T-cell (primary cell): ENCODE measurements at places on chromosomes 6 and 20. TPM values are rescaled to one million over a fixed set of nuclear protein-coding genes. Genes with fewer than 3 reads are reported as not detected.
A peak's percentile ranks its signal among the peaks of the same experiment; 100 is the strongest.

DNA sequence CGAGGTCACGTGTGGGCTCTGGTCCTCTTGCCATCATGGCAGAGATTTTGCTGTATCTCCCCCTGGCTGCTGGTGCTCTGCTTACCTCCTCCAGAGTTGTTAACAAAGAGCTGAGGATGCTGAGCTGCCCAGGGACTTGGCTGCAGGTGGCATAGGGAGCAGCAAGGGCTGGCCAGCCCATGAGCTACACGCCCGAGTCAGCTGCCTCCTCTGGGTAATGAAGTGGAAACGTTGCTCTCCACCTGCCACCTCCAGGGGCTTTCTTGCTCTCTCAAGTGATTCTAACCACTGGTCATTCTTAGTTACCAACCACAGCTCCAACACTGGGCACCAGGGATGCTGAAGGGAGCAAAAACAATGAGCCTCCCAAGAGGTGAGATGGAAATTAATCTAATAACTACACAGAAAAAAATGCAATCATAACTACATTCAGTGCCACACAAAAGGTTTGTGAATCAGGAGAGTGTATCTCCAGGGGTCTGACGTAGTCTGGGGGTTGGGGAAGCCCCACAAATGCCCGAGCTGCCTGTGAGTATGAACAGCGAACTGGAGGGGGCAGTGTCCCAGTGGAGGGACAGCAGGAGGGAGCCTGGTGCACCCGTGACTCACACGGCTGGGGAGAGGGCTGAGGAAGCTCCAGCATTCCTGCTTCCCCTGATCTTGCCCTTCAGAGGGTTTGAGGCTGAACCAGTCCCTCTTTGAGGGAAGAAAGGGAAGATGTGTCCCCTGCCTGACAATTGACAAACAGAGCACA is 78.7 kb downstream of the CDH26 start:
- H3K4me3 ChIP-seq, result no peak overlapping the region
- H3K4me1 ChIP-seq, result no peaks in the 10 kb centered on the region

CLVS2 gene
- total RNA-seq, result not detected

- H3K27ac ChIP-seq, result peak overlapping the region; percentile 37
- no peaks in the 10 kb centered on the region for H3K27me3 ChIP-seq
- DNase-seq, result peak; percentile 48
- H3K36me3 ChIP-seq, result no peaks in the 10 kb centered on the region
Measured at GRCh38 chr6:26175428-26176181, 88.4 kb downstream of the HFE start.

- H3K27ac ChIP-seq, result no peak overlapping the region
- no peaks in the 10 kb centered on the region for H3K36me3 ChIP-seq
- no peaks in the 10 kb centered on the region for H3K4me1 ChIP-seq
- H3K27me3 ChIP-seq, result peaks cover 13% of the 10 kb centered on the region
- H3K4me3 ChIP-seq, result no peak overlapping the region
Measured at GRCh38 chr20:44174996-44175765, 11.8 kb downstream of the JPH2 start.

DNA sequence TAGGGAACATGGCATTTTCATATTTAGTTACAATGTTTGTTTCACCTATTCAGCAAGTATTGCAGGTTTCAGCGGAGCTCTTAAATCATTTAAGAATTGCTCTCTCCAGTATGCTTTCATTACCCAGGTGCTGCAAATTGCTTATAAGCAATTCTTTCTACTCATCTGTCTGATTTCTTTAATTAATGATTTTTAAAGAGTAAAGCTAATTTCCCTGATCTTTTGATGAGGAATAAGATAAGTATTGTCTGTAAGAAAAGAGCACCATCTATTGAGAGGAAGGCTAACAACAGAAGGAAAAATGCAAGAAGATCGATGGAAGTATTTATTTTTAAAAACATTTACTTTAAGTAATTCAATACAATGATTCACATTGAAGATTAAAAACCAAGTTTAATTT is 2.0 kb downstream of the OPRM1 start:
- no peak for DNase-seq
- no peak overlapping the region for H3K27ac ChIP-seq
- H3K4me1 ChIP-seq, result no peaks in the 10 kb centered on the region
- peaks cover 15% of the 10 kb centered on the region for H3K27me3 ChIP-seq
- H3K36me3 ChIP-seq, result no peaks in the 10 kb centered on the region

ZDHHC14 gene
- total RNA-seq, result 2.6 TPM

RTF2 gene
- total RNA-seq, result 64.8 TPM

ADGB gene
- total RNA-seq, result not detected

PLG gene
- total RNA-seq, result 0.76 TPM

GRCh38 chr6:15623276-15624116 is 39.3 kb downstream of the DTNBP1 start:
- H3K4me1 ChIP-seq, result peaks cover 6% of the 10 kb centered on the region
- H3K4me3 ChIP-seq, result no peak overlapping the region
- H3K36me3 ChIP-seq, result no peaks in the 10 kb centered on the region
- no peak for DNase-seq
- H3K27me3 ChIP-seq, result no peaks in the 10 kb centered on the region

HCRTR2 gene
- not detected for total RNA-seq

DNA sequence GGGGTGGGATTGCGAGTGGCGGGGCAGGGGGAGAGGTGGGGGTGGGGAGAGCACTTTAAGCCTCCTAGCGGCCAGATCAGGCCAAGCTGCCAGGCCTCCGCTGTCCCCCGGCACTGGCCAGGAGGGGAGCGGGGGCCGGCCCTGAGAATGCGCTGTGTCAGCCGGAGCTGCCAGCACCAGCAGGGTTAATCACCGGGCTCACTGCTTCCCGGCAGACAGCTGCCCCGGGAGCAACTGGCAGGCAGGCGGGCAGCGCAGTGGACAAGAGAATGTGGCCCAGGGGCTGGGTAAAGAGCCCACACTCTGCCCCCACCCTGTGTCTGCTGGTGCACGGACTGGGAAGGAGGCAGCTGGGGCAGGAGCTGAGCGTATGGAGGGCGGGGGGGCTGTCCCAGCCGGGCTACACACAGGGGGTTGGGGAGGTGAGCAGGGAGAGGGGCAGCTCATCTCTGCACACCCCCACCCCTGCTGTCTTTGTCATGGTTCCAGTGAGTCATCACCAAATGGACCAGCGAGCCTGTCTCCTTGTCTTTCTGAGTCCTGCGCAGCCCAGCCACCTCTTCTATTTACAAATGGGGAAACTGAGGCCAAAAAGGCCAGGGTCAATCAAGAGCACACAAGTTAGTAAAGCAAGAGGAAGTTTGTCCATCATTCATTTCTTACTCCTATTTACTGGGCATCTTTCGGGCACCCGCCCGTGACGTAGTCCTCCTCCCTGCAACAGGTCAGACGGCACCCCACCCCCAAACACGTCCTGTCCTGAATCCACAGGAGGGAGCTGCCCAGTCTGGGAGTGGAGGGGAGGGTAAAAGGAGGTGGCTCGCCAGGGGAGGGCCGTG is 2.1 kb upstream of the LAMA5 start:
- H3K27me3 ChIP-seq, result peaks cover 82% of the 10 kb centered on the region
- no peak overlapping the region for H3K27ac ChIP-seq
- no peak for DNase-seq
- H3K4me1 ChIP-seq, result no peaks in the 10 kb centered on the region

DNA sequence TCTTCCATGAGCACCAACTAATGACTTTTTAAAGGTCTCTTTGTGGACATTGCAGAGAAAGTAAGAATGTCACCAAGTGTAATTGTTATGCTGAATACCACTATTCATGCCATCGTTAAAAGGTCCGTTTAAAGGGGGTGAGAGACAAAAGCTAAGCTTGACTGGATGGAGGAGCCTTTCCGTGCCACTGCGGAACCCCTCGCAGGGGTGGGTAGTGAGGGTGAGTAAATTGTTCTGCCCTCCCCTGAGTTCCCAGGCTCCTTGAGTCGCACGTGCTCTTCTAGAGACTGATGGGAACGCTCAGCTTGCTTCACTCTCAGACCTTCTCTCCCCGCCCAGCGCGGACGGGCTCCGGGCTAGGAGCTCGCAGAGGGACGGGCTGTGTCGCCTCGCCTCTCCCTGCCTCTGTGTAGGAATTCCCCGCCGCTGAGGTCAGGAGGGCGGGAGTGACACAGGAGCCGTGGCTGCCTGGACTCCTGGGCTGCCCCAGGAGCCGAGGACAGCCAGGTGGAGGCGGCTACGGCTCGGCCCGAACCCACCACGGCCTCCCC is 314.8 kb upstream of the QKI start:
- H3K4me3 ChIP-seq, result no peak overlapping the region
- no peaks in the 10 kb centered on the region for H3K36me3 ChIP-seq
- H3K27ac ChIP-seq, result no peak overlapping the region

ADAM33 gene
- not detected for total RNA-seq

DNA sequence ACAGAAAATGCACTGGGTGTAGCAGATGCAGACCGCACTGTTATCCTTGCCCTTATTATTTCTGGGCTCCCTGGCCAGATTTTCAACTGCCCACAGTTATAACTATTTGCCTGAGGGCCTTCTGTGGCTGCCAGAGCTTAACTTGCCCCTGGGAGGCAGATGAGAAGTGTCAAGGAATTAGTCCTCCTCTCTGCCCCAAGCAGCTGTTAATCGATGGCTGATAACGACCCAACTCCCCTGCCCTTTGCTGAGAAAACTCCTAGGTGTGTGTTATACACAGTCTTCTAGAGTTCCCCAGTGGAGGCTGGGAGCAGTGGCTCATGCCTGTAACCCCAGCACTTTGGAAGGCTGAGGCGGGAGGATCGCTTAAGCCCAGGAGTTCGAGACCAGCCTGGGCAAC is 44.4 kb upstream of the SHLD1 start:
- no peaks in the 10 kb centered on the region for H3K4me1 ChIP-seq
- H3K27me3 ChIP-seq, result no peaks in the 10 kb centered on the region
- no peak overlapping the region for H3K4me3 ChIP-seq
- no peak for DNase-seq
- H3K36me3 ChIP-seq, result no peaks in the 10 kb centered on the region
- H3K27ac ChIP-seq, result no peak overlapping the region

TSBP1 gene
- not detected for total RNA-seq

NOX3 gene
- total RNA-seq, result not detected

DNA sequence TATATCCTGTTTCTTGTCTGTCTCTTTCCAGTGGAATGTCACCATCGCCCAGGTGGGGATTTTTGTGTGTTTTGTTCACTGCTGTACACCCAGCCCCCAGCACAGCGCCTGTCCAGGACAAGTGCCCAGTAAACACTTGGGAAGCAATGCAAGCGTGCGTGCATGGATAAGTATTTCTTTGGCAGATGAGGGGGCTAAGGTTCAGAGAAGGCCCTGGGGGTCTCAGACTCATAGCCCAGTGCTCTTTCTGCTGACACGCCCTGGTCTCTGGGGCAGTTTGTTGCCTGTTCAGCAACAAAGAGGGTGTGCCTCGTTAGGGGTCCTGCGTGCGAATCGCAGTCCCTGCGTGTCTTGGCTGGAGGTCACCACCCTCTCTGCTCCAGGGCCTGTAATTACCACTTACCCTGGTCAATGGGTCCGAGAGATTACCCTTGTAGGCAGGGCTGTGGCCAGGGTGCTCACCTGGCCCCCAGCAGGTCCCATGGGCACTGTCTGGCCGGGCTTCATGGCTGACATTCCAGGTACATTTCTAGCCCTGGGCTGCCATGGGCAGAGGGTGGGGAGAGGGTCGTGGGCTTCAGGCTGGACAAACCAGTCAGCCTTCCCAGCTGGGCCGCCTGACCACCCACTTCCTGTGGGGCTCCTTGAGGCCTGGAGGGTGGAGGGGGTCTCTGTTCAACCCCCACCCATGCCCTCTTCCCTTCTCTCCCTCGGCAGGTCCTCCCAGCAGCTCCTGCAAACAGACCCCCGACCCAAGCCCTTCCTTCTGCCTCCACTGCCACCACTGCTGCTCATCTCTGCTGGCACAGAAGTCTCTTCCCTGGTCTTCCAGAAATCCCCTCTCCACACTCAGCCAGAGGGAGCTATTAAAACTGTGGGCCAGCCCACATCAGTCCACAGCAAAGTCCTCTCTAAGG is 87.1 kb downstream of the CEBPB start:
- no peak overlapping the region for H3K4me3 ChIP-seq
- no peaks in the 10 kb centered on the region for H3K4me1 ChIP-seq
- DNase-seq, result no peak
- no peaks in the 10 kb centered on the region for H3K27me3 ChIP-seq
- H3K36me3 ChIP-seq, result no peaks in the 10 kb centered on the region

DNA sequence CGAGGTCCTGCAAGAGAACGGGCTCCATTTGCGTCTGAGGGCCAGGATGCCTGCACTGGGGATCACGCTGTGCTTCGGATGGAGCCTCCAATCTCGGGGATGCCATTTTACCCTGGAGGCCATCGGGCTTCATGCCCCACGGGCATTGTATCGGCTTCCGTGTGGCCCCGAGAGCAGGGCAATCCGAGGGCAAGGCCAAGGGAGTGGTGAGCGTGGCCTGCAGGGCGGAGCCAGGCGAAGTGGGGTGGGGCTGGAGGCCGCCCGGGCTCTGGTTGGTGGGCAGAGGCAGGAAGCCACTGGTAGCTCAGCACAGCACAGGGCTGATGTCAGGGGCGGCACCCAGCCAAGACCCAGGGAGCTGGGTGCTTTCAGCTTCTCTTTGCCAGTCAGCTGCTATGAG is 57.5 kb upstream of the BHLHE23 start:
- no peak for DNase-seq
- H3K27me3 ChIP-seq, result peaks cover 90% of the 10 kb centered on the region
- no peak overlapping the region for H3K4me3 ChIP-seq
- no peak overlapping the region for H3K27ac ChIP-seq
- no peaks in the 10 kb centered on the region for H3K36me3 ChIP-seq

DNA sequence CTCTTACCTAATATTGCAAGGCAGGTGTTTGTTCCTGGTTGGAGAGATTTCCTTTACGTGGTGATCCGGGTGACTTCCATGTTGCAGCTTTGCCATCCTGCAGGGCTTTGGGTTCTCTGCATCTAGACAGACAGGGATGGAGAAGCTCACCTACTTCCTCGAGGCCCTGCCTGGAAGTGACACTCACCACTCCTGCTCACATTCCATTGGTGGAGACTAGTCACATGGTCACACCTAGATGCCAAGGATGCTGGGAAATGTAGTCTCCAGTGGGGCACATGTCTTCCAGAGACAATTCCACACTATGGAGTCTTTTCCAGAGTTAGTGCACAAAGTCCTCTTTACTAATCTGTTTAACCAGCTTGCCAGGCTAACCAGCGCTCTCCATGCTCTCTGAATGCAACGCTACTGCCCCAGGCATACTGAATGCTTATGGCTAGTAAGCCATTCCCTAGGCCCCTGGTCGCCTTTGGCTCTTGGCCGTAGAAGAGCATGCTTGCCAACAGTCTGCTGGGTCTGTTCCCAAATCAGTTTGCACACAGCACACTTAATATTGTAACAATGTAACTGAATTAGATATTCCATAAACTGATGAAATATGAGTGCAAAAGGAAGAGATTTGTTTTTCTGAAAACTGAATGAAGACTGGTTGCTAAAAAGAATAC is 6.7 kb upstream of the KCNK15 start:
- H3K27me3 ChIP-seq, result no peaks in the 10 kb centered on the region
- DNase-seq, result peak; percentile 49
- no peak overlapping the region for H3K4me3 ChIP-seq

KCNS1 gene
- total RNA-seq, result 0.09 TPM

GRCh38 chr6:128598571-128598970 is 78.2 kb upstream of the PTPRK start:
- no peaks in the 10 kb centered on the region for H3K27me3 ChIP-seq
- DNase-seq, result no peak
- H3K4me3 ChIP-seq, result no peak overlapping the region
- no peaks in the 10 kb centered on the region for H3K4me1 ChIP-seq
- H3K36me3 ChIP-seq, result no peaks in the 10 kb centered on the region
- H3K27ac ChIP-seq, result no peak overlapping the region
